ENCODE measurements at places on chromosomes 2 and 18. TPM values are rescaled to one million over a fixed set of nuclear protein-coding genes. Genes with fewer than 3 reads are reported as not detected.

GRCh38 chr2:103773884-103774283, 1012.1 kb downstream of the TMEM182 start:
- no peak for DNase-seq
- no peaks in the 10 kb centered on the region for H3K27me3 ChIP-seq
- no peaks in the 10 kb centered on the region for H3K36me3 ChIP-seq
- no peak overlapping the region for H3K4me3 ChIP-seq
- no peaks in the 10 kb centered on the region for H3K4me1 ChIP-seq
- no peak overlapping the region for H3K27ac ChIP-seq

DNA sequence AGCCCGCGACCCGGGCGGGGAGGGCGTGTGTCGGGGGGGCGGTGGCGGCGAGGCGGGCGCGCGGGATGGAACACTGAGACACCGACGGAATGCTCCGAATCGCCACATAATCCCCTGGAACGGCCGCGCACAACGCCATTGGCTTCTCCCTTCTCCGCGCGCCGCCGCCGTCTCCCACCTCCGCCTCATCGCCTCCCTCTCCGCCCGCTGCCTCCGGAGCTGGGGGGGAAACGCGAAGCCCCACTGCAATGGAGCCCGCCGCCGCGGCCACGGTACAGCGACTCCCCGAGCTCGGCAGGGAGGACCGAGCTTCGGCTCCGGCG, at the start of gene PHLPP1:
Gene PHLPP1 (plus strand): TSS at position 106 of the 323 bp plus-strand sequence. CDS start 143 bp downstream, at position 249.
- DNase-seq, result no peak
- H3K4me1 ChIP-seq, result peaks cover 30% of the 10 kb centered on the region
- H3K36me3 ChIP-seq, result peaks cover 4% of the 10 kb centered on the region
- peak within 1 kb of the TSS; percentile 79 for H3K4me3 ChIP-seq
- peaks cover 6% of the 10 kb centered on the region for H3K27me3 ChIP-seq

- peak overlapping the region; percentile 73 for H3K27ac ChIP-seq
- peaks cover 35% of the 10 kb centered on the region for H3K36me3 ChIP-seq
These were observed 31.5 kb downstream of the TRABD2A start for GRCh38 chr2:84849271-84849952.

The SH3RF3 gene
- 2.0 TPM for total RNA-seq

The LYPD6B gene
- total RNA-seq, result not detected
